ENCODE measurements at places on chromosomes 3 and 15. TPM values are rescaled to one million over a fixed set of nuclear protein-coding genes. Genes with fewer than 3 reads are reported as not detected.

Gene GOLGA6L9
- total RNA-seq, result 3.4 TPM

Gene POTEB
- total RNA-seq, result not detected

Gene ARGFX
- not detected for total RNA-seq

Gene POPDC2
- total RNA-seq, result 2.7 TPM

Gene CEP19
- total RNA-seq, result 1.6 TPM

Gene CHRM5
- not detected for total RNA-seq

GRCh38 chr3:45644791-45645201 lies 44.4 kb upstream of the SACM1L start:
- H3K27me3 ChIP-seq, result no peaks in the 10 kb centered on the region
- DNase-seq, result no peak
- peaks cover 63% of the 10 kb centered on the region for H3K4me1 ChIP-seq
- no peaks in the 10 kb centered on the region for H3K36me3 ChIP-seq

GRCh38 chr15:29438703-29439055 lies 169.1 kb upstream of the NSMCE3 start:
- H3K4me3 ChIP-seq, result no peak overlapping the region
- H3K4me1 ChIP-seq, result no peaks in the 10 kb centered on the region
- no peak overlapping the region for H3K27ac ChIP-seq
- H3K36me3 ChIP-seq, result no peaks in the 10 kb centered on the region
- no peaks in the 10 kb centered on the region for H3K27me3 ChIP-seq
- no peak for DNase-seq

GRCh38 chr3:123700791-123701722 lies 116.2 kb upstream of the HACD2 start:
- peak overlapping the region; percentile 53 for H3K27ac ChIP-seq
- no peaks in the 10 kb centered on the region for H3K36me3 ChIP-seq
- peaks cover 23% of the 10 kb centered on the region for H3K4me1 ChIP-seq
- H3K4me3 ChIP-seq, result peak overlapping the region; percentile 46
- DNase-seq, result no peak

DNA sequence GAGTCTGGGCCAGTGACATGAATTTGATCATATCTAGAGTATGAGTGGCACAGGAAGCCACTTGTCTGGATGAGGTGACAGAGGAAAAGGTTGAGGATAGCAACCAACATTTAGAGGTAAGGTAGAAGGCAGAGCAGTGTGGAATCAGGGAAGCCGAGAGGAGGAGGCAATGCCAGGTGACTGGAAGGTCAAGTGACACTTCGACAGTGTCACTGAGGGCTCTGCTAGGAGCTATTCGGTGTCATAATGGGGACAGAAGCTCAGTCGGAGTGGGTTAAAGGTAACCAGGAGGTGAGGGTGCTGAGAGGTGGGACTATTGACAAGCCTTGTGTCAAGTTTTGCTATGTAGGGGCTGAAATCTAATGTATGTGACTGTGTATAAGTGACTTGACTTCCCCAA lies 56.7 kb downstream of the IGF1R start:
- no peaks in the 10 kb centered on the region for H3K27me3 ChIP-seq
- no peak overlapping the region for H3K27ac ChIP-seq
- no peak overlapping the region for H3K4me3 ChIP-seq
- DNase-seq, result no peak
- peaks cover 10% of the 10 kb centered on the region for H3K36me3 ChIP-seq
- peaks cover 12% of the 10 kb centered on the region for H3K4me1 ChIP-seq

DNA sequence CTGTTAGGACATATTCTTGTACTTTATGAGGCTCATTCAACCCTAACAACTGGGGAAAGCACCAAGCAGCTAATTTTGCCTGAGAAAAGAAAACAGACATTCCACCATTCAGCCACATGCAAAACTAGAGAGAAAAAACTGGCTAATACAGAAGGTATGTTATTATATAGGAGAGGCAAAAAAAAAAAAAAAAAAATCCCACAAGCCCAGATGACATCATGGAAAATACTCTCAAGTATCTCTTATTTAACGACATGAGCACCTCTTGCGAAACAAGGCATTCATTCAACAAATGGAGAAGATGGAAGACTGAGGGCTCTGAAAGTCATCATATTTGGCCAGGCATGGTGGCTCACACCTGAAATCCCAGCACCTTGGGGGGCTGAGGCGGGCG lies 61.5 kb downstream of the PRICKLE2 start:
- H3K27ac ChIP-seq, result no peak overlapping the region
- H3K36me3 ChIP-seq, result peaks cover 9% of the 10 kb centered on the region
- H3K4me1 ChIP-seq, result peaks cover 6% of the 10 kb centered on the region
- no peak overlapping the region for H3K4me3 ChIP-seq

GRCh38 chr15:45114076-45114750 lies at the start of the genes DUOX2 and DUOXA2:
DUOX2 (minus strand) TSS chr15:45114172; CDS start chr15:45113411, 761 bp downstream.
DUOXA2 (plus strand) TSS chr15:45114326; CDS start chr15:45114606, 280 bp downstream.
- H3K4me1 ChIP-seq, result peaks cover 28% of the 10 kb centered on the region
- peak; percentile 64 for DNase-seq
- no peak within 1 kb of the TSS for H3K27ac ChIP-seq
- no peak within 1 kb of the TSS for H3K4me3 ChIP-seq
- H3K27me3 ChIP-seq, result peaks cover 79% of the 10 kb centered on the region

DNA sequence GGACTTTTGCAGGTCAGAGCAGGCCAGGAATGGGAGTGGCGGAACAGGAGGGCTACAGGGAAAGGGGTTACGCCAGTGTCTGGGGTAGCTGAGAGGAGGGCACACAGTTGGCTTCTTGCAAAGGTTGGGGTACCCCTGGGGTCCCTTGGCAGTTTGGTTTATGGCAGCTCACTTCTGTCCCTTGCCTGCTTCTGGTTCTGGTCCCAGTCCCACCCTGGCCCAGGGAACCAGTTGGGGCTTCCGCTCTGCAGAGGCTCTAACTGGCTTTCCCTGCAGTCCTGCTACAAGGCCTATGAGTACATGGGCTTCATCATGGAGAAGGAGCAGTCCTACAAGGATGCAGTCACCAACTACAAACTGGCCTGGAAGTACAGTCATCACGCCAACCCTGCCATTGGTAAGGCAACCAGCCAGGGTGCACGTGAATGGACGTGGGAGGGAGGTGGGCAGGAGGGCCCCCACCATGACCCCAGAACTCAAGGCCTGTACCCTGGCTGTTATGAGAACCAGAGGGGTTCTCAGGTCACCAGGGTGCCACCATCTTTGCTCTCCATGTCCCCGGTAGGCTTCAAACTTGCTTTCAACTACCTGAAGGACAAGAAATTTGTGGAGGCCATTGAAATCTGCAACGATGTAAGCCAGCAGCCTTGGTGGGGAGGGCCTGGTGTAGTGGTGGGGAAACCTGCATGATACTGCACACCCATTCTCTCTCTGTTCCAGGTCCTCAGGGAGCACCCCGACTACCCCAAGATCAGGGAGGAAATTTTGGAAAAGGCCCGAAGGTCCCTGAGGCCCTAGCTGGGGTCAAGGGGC lies 15.2 kb downstream of the CSRNP1 start:
- peaks cover 27% of the 10 kb centered on the region for H3K36me3 ChIP-seq
- DNase-seq, result no peak
- peaks cover 66% of the 10 kb centered on the region for H3K4me1 ChIP-seq
- H3K27me3 ChIP-seq, result no peaks in the 10 kb centered on the region
- no peak overlapping the region for H3K27ac ChIP-seq

DNA sequence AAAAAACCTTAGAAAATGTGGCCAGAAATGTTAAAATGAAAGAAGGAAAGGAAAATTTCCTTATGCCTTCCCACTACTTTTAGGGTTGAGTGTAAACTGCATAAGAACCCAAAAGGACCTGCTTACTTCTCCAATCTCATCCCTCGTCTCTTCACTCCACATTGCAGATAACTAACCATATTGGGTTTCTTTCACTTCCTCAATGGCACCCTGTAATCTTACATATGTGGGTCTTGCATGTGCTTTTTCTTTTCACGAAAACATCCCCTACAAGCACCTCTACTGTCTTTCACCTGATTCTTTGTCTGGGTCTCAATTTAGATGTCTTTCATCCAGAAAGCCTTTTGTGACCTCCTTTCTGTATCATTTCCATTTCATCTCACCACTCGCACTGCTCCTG lies 23.1 kb downstream of the EOMES start:
- no peak for DNase-seq
- no peaks in the 10 kb centered on the region for H3K27me3 ChIP-seq
- H3K27ac ChIP-seq, result no peak overlapping the region
- no peak overlapping the region for H3K4me3 ChIP-seq
- H3K4me1 ChIP-seq, result no peaks in the 10 kb centered on the region
- H3K36me3 ChIP-seq, result no peaks in the 10 kb centered on the region

DNA sequence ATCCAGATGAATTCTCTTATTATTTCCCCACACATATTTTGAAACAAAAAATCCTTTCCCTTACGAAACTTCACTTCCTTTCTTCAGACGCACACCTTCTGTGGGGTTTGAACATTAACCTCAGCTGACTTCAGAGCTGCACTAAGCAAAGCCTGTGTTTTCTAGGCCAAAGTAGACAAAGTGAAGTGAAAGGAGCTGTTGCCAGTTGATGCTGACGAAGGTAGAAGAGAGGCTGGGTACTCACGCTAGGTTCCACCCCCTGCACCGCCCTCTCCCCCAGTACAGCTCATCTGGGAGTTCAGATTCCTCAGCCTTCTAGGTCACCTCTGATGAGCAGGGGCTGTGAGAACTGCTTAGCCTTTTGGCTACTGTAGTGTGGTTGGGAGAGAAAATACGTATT lies 24.1 kb downstream of the DUT start:
- H3K27me3 ChIP-seq, result no peaks in the 10 kb centered on the region
- no peaks in the 10 kb centered on the region for H3K36me3 ChIP-seq
- DNase-seq, result no peak
- no peak overlapping the region for H3K27ac ChIP-seq
- peaks cover 3% of the 10 kb centered on the region for H3K4me1 ChIP-seq

DNA sequence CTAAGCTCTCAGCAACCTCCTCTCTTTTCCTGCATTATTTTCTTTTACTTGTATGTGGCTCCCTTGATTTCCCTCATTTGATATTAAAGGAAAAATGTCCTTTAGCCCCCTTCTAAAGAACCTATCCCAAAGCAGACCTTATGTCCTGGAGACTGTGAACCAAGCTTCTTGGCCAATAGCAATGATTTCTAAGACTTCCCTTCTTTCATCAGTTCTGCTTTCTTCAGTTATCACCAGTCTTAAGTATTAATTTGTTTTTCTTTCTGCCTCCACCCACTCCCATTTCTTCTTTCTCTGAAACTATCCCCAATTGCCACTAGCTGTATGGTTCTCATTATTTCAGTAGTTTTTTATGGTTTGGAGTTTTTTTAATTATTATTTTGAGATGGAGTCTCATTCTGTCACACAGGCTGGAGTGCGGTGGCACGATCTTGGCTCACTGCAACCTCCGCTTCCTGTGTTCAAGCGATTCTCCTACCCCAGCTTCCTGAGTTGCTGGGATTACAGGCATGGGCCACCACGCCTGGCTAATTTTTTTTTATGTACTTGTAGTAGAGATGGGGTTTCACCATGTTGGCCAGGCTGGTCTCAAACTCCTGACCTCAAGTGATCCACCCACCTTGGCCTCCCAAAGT lies 12.1 kb downstream of the TMOD3 start:
- H3K4me1 ChIP-seq, result peaks cover 89% of the 10 kb centered on the region
- DNase-seq, result peak; percentile 66
- H3K4me3 ChIP-seq, result no peak overlapping the region
- peak overlapping the region; percentile 48 for H3K27ac ChIP-seq
- H3K27me3 ChIP-seq, result no peaks in the 10 kb centered on the region

DNA sequence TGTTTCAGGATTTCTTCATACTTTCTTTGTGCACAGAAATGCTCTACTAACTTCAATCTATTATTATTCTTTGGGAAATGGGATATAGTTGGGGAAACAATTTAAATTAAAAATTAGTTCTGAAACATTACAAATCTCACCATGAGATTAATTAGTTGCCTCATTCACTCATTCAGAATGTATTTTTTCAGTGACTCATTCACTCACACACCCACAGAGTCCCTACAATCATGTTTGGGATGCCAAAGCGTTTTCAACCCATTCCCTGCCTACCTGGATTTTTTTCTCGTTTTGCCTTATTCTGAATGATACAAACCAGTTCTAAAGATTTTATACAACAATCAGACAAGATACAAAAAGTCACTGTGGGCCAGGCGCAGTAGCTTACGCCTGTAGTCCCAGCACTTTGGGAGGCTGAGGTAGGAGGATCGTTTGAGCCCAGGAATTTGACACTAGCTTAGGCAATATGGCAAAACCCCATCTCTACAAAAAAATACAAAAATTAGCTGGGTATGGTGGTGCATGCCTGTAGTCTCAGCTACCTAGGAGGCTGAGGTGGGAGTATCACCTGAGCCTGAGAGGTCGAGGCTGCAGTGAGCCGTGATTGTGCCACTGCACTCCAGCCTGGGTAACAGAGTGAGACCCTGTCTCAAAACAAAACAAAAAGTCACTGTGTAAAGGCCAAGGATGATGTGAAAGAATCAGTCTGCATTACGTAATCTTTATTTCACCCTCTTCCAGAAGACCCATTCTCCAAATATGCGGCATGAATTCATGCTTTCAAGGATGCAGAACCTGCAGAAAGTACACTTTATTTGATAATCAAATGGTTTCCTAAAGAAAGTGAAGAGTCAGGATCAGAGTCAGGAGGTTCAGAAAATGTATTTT lies 34.8 kb upstream of the ARHGEF3 start:
- no peaks in the 10 kb centered on the region for H3K4me1 ChIP-seq
- H3K4me3 ChIP-seq, result no peak overlapping the region
- no peaks in the 10 kb centered on the region for H3K27me3 ChIP-seq
- no peak for DNase-seq

DNA sequence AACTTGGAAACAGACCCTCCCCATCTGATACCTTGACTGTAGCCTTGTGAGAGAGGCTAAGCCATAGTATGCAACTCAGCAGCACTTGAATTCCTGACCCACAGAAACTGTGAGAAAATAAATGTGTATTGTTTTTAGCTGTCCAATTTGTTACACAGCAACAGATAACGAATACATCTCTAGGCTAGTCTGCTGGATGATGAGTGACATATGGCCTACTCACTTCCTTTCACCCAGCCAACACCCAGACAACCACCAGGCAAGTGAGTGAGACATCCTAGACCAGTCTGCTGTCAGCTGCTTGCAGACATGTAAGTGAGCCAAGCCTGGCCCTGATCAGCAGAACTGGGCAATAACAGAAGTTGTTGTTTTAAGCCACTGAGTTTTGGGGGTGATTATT lies 19.2 kb upstream of the SMAD6 start:
- H3K4me3 ChIP-seq, result no peak overlapping the region
- no peak for DNase-seq
- no peak overlapping the region for H3K27ac ChIP-seq
- H3K36me3 ChIP-seq, result no peaks in the 10 kb centered on the region
- H3K27me3 ChIP-seq, result no peaks in the 10 kb centered on the region

- H3K4me1 ChIP-seq, result no peaks in the 10 kb centered on the region
- peaks cover 61% of the 10 kb centered on the region for H3K36me3 ChIP-seq
- no peak overlapping the region for H3K27ac ChIP-seq
- no peak for DNase-seq
- H3K4me3 ChIP-seq, result no peak overlapping the region
Measured at GRCh38 chr3:66396161-66396760, 104.6 kb downstream of the LRIG1 start.

DNA sequence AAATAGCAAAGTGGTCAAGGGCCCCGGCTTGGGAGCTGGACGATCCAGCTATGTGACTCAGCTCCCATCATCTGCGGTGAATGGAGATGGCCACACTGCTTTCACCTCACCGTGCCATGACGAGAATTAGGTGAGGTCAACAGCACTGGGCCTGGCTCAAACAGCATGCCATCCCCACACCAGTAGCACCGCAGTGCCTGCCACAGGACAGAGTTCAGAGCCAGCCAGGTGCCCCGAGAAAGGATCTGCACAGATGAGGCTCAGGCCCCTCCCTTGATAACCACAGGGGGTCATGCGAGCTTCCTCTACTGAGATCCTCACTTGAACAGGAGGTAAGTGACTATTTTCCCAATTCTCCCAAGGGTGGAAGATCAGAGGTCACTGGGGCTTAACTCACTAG lies 29.4 kb downstream of the ZXDC start:
- H3K4me1 ChIP-seq, result no peaks in the 10 kb centered on the region
- no peak overlapping the region for H3K4me3 ChIP-seq
- H3K27me3 ChIP-seq, result no peaks in the 10 kb centered on the region
- DNase-seq, result peak; percentile 49
- H3K27ac ChIP-seq, result no peak overlapping the region
- H3K36me3 ChIP-seq, result peaks cover 33% of the 10 kb centered on the region
